Stimulated activated CD8-positive, alpha-beta memory T cell treated with anti-CD3 and anti-CD28 coated beads, Interleukin-4, amount 100 ng/mL, for 1 hour (primary cell): ENCODE measurements at places on chromosomes 2 and 18.

DNA sequence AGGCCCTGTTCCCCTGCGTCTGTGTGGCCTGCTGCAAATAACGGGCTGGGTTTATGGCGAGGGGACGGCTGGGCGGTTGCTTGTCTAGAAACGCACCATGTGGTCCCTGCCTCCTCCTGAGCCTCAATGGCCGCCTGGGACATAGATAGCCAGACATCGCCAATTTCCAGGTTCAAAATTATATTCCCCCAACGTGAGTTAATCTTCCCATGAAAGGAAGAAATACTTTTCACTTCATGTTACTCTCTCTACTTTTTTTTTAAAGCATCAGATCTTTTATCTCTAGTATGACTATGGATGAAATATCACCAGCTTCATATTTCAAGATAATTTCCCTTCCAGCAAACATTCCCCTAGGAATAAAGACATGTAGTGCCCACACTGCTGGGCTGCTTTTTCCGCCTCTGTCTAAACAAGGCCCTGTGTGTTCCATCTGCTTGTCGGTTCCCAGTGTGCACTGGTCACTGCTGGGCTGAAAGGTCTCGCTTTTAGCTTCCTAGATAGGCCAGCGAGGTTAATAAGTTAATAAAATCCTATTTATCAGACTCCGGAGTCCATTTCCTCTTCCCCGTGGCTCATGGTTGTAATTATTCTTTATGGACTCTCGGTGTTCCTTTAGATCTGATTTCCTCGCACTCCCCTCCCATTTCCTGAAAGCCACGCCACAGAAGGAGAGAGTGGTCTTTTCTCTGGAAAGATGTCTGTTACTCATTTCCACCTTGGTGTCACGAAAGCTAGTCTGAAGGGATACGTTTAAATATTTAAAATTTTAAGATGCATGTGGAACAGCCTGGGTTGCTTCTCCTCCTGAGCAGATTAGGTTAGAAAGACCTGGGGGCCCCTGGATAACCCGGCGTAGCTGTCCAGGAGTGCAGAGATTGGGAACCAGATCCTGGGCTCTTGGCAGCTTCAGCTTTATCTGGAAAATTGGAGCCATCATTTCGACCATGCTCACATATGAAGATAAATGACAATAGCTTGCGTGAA, 196.6 kb upstream of the COPS8 start:
- no peak for DNase-seq

GRCh38 chr2:114550895-114551793, 108.7 kb downstream of the DPP10 start:
- DNase-seq, result no peak

DNA sequence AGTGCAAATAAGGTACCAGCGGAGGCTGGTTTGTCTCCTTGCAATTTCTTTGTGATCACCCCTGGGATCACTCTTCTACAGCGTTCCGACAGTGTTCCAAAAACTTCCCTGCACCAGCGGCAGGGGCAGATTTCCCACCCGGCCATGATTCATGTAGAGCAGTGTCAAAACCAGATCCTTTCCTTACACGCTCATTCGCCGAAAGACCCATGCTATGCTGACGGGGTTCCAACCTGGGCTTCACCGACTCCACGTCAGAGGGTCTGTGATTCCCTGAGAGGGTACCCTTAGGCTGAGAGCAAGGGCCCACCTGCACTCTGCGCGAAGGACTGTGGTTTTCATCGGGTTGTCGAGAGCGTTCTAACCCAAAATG, 423 bp upstream of the TTC27 start:
- peak; percentile 7 for DNase-seq

- no peak for DNase-seq
These were observed 1.3 kb downstream of the KCTD1 start for GRCh38 chr18:26546875-26547645.

GRCh38 chr2:140275427-140275826, 1495.2 kb upstream of the NXPH2 start:
- no peak for DNase-seq
